ENCODE measurements at places on chromosomes 13 and 19.
A peak's percentile ranks its signal among the peaks of the same experiment; 100 is the strongest.

DNA sequence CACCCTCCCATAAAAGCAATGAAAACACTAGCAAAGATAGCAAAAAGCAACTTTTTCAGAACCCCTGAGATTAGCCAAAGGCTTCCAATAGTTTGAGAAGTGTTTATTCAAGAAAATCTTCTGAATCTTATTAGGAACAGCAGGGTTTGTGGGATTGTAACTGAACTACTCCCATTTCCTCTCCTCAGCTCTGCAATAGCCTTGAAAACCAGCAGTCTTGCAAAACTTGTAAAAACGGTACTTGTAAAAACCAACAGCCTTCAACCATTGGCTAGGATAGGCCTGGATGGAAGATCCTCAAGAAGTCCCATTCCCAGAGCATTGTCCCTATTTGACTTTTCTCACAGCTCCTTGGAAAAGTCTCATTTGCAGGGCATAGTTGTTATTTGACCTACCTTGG is 12.1 kb downstream of the RNASEH2B start:
- DNase-seq = no peak

GRCh38 chr19:1884291-1884718 is 991 bp downstream of the ABHD17A start:
- DNase-seq = peak; percentile 20

DNA sequence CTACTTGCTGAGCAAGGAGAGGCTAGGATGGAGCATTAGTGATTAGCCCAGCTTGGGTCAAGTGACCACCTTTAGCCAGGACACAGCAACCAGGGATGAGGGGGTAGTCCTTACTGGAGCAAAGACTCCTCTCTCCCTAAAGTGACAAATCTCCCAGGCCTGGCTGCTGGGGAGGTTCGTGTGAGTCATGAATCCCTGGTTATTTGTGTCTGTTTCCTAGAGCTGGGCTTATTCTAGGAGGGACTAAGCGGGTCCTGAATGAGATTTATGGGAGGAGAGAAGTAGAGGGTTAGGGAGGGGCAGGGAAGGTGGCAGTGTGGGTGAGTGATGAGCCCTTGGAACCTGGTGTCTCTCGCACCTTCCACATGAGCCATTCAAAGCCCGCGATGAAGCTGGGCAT is 487.3 kb downstream of the TSHZ3 start:
- DNase-seq = no peak

DNA sequence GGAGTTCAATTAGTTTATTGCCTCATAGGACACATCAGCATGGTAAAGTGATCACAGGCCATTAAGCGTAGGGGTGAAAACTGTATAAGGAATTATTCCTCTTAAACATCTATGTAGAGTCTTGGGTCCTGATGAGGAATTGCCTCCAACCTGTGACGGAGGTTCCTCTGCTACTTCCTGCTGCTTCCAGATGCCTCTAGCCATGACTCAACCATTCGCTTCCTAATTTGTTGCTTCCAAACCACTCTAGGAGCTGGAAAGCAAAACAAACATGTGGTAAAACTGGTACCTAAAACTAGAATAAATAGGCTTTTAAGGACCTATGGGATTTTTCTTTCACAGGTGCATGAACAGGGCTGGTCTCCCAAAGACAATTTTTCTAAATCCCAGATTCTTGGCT is 253.8 kb downstream of the KLF12 start:
- no peak for DNase-seq

GRCh38 chr19:19079571-19079970 is 15.8 kb downstream of the SLC25A42 start:
- DNase-seq = no peak

DNA sequence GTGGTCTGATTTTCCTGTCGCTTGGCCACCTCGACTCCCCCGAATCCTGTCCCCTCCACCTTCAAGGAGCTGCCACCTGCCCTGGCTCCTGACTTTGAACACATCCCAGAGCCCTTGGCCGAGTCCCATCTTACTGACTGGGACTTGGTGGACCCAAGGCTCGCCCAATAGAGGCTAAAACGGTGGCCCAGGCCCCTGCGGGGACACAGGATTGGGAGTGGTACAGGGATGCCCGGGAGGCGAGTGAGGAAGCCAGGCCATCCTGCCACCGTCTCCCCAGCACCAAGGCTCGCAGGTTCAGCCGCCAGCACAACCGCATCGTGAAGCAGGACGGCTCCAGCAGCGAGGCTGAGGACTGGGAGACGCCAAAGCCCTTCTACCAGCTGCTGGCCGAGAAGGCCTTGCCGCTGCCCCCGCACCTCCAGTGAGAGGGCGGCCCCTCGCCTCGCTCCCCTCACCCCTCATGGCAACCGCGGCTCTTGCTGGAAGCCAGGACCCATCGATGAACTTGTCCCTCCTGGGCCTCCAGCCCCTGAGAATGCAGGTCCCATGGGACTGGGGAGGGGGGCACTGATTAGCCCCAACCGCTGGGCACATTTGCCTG is 5.3 kb downstream of the SIX5 start:
- DNase-seq = no peak

GRCh38 chr19:20038358-20039202 is 725 bp downstream of the ZNF682 start:
- DNase-seq = no peak

GRCh38 chr19:27742041-27742440 is 1470.9 kb downstream of the UQCRFS1 start:
- no peak for DNase-seq

- no peak for DNase-seq
Observed at GRCh38 chr19:13762635-13763235, 1.6 kb upstream of the MRI1 start.

DNA sequence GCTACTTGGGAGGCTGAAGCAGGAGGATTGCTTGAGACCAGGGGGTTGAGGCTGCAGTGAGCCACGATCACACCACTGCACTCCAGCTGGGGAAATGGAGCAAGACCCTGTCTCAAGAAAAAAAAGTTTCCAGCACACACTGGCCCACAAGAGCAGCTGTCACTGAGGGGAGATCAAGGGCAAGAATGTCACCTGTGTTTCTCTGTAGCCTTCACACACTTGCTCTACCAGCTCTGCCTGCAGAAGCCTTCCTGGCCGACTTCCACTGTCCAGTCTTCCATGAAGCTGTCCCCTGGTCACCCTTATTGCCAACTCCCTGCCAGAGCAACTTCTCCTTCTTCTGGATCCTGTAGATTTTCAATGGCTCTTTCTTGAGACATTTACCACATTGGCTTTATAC is 158.0 kb downstream of the KCTD15 start:
- DNase-seq = no peak

- DNase-seq = no peak
Observed at GRCh38 chr19:11555246-11555645, 3.8 kb downstream of the ELOF1 start.

DNA sequence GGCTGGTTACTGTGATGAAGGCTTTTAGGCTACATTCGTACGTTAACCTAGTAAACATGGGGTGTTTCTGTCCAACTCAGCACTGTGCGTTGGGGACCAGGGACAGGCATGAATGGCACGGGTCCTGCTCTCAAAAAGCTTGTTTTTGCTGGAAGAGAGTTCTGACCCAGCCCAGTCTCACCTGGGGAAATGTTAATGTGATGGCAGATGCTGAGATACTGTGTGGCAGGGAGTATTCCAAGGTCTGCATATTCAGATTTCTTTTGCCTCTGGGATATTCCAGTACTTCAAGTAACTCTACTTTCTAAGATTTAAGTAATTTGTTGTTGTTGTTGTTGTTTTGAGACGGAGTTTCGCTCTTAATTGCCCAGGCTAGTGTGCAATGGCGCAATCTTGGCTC is 13.7 kb downstream of the CUL4A start:
- DNase-seq = no peak

DNA sequence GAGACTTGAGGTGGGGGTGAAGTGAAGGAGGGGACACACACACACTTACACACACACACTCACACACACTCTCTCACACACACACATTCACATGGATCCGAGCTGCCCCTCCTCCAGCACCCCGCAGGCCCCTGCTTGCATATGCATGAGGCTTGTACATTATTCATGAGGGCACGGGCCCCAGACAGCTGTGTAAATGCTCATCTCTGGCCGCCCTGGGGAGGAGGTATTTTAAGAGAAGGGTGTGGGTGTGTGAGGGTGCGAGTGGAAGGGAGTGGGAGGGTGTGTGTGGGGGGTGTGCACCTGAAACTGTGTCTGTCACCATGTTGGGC is 2.4 kb downstream of the NCAN start:
- no peak for DNase-seq

GRCh38 chr13:108895220-108895704 is 265.9 kb downstream of the MYO16 start:
- DNase-seq = no peak

GRCh38 chr13:114043421-114044053 is 69.7 kb upstream of the C13orf46 start:
- no peak for DNase-seq

- no peak for DNase-seq
Observed at GRCh38 chr19:34448191-34448590, 20.0 kb downstream of the UBA2 start.

- DNase-seq = peak; percentile 31
Observed at GRCh38 chr19:37905946-37906868, at the start of gene WDR87. WDR87 (minus strand) TSS chr19:37906594; CDS start chr19:37898239, 8,355 bp downstream.

DNA sequence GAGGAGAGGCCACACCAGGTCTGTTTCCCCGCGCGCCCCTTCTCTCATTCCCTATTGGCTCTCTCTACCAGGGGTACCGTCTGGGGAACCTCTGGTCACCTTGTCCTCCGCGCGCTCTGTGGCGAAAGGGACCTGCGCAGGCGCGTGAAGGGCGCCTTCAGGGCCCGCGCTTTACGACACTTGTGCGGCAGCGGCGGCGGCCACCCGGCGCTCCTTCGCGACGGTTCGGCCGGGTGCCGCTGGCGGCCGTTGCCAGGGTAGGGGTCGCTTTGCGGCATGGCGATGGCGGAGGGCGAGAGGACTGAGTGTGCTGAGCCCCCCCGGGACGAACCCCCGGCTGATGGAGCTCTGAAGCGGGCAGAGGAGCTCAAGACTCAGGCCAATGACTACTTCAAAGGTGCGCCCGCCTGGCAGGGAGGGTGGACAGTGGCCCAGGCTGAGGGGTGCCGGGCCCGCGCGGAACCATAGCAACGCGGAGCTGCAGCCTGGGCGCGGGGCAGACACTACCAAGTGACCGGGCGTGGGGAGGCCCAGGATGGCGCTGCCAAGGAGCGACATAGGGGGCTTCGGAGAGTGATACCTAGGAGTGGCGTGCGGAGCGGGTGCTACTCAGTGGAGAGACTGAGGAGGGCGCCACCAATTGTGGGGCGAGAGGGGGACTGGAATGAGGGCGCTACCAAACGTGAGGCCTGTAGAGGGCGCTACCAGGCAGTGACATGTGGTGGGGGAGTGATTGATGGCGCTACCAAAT is at the start of gene PPP5C:
TSS of gene PPP5C (plus strand) at position 267 of the 751 bp plus-strand sequence. CDS start at position 277, 10 bp downstream.
- peak; percentile 90 for DNase-seq

DNA sequence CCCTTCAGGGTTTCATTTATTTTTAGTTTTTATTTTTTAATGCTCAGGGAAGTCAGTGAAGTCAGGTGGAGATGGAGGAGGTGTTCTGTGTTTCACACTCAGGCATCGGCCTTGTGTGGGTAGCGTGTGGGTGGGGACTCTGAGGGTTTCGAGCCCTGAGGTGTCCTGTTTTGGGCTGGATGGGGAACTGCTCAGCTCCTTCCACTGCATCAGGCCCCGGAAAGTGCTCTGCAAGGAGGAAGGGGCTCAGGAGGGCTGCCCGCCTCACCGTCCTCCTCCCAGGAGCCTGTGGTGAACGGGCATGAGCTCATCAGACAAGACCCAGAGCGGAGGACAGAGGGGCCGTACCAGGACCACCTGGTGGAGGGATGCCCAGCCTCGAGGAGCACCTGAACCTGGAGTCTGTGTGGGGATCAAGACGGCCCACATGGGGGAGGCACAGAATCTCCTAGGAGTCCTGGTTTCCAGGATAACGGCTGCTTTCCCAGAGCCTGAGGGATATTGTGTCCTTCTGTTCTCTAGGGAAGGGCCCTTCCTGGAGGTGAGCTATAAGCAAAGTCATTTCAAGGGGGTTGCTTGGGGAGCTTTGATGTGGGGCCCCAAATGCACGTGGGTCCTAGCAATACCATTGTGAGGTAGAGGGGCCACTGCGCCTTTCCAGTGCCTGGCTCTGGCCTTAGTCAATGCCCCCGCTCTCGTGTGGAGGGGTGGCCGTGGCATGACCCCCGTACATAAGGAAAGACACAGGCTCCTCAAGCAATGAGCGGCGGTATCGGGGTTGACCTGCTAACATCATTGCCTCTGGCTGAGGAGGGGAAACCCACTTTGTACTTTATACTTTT is 13.5 kb upstream of the GAS6 start:
- DNase-seq = no peak

DNA sequence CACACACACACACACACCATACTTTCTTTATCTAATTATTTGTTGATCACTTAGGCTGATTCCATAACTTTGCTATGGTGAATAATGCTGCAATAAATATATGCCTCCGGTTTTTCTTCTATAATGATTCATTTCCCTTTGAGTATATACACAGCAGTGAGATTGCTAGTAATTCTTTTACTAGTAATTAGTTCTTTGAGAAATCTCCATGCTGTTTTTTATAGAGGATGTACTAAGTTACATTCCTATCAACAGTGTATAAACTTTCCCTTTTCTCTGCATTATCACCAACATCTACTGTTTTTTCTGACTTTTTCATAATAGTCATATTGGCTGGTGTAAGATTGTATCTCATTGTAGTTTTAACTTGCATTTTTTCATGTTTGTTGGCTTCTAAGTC is 1405.1 kb downstream of the PCDH9 start:
- no peak for DNase-seq

- DNase-seq = no peak
Observed at GRCh38 chr13:20424949-20425348, 100.7 kb downstream of the CRYL1 start.

- no peak for DNase-seq
Observed at GRCh38 chr19:45881909-45882528, 3.9 kb downstream of the IRF2BP1 start.

DNA sequence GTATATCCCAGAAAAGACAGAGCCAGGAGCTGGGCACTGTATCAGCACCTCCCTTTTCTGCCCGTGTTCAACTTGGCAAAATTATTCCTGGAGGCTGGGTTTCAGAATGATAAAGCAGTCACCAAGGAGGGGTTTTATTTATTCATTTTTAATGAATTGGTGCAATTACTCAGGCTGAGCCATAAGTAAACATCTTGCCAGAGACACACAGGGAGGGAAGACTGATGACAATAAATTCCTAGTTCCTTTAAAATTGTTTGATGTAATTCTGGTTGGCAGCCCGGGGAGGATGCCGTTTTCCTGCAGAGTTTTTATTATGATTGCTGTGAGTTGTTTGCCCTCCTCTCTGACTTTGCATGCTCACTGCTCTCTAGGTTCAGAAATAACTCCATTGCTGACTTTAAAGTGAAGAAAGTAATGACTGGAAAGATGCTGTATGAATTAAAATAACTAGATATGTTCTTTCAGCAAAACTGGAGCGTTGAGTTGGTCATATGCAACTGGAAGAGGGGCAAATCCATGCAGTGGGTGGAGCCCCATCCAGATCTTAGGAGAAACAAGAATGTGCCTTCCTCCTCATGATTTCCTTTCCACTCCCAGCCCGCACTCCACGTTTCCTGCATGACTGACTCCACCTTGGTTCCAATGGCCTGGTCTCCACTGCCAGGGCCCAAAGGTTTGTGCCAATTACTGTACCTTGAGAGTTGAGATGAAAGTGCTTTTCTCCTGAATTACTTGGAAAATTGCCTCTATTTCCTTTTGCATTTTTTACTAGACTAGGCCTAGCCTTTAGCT is 182.1 kb downstream of the RFC3 start:
- no peak for DNase-seq

Data from stimulated activated naive CD4-positive, alpha-beta T cell treated with Interleukin-2 at 50 U/mL for 16 hours (primary cell).